ENCODE measurements at places on chromosomes 2 and 18. TPM values are rescaled to one million over a fixed set of nuclear protein-coding genes. Genes with fewer than 3 reads are reported as not detected.

GRCh38 chr2:179898873-179899272 is 37.5 kb upstream of the ZNF385B start:
- no peak for DNase-seq

- DNase-seq, result no peak
Measured at GRCh38 chr18:70622622-70623419, 334.0 kb downstream of the SOCS6 start.

The TTC21B gene
- total RNA-seq, result 25.8 TPM

The ASXL3 gene
- 1.4 TPM for total RNA-seq

- no peak for DNase-seq
Measured at GRCh38 chr18:32910694-32911296, 138.0 kb upstream of the KLHL14 start.

The MYO5B gene
- total RNA-seq, result 23.3 TPM
